Activated T-helper 1 cell treated with anti-CD3 and anti-CD28 coated beads, Interleukin-12 subunit alpha, Interleukin-12 subunit beta, Interleukin-2, Interleukin-4 antibody, amounts not matched to agents 30 ng/mL and 10 ng/mL and 1 ng/mL, durations not matched to agents 14 hours and 24 hours and 36 hours (primary cell): ENCODE measurements at places on chromosomes 5 and 9. TPM values are rescaled to one million over a fixed set of nuclear protein-coding genes. Genes with fewer than 3 reads are reported as not detected.

GRCh38 chr9:91727316-91727861 is 222.6 kb downstream of the ROR2 start:
- peak; percentile 12 for DNase-seq

DNA sequence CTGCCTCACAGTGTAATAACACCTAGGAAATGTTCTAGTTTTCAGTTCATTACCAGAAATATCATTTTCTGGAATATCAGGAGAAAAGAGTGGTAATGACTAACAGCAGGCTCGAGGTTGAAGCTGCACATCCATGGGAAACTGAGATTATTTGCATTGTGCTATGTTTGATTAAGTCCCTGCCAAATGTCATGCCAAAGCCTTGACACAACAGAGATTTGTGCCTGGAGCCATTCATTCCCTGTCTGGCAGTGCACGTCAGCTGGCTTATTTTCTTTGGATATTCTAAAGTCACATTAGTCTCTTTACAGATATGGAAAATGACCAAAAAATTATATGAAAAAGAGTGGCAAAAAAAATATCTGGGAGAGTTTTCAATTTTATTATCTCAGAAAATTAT is 848.0 kb downstream of the PTPRD start:
- no peak for DNase-seq

- no peak for DNase-seq
Measured at GRCh38 chr5:4246447-4246846, 650.8 kb downstream of the IRX1 start.

DNA sequence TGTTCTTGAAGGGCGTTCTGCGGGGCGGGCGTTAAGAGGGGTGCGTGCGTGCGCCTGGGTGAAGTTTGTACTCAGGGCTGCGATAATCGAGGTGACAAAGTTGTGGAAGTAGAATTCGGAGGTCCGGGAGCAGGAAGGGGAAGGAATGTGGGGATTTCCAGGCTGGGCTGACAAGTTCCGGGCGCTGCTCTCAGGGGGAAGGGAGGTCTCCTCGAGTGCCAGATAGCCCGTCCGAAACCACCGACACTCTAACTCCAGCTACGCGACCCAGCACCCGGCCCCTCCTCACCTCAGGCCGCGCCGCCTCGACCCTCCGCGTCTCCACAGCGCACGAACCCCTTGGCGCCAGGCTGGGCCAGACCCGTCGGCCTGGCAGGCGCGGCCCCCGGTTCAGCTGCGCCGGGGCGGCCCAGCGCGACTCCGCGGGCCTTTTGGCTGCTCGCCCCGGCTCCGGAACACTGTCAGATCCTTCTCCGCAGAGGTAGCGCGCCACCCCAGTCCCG is at the start of gene IL6ST:
Gene IL6ST (minus strand): TSS at position 469 of the 503 bp plus-strand sequence. CDS start 18,685 bp downstream, outside the sequence.
- DNase-seq: no peak

DNA sequence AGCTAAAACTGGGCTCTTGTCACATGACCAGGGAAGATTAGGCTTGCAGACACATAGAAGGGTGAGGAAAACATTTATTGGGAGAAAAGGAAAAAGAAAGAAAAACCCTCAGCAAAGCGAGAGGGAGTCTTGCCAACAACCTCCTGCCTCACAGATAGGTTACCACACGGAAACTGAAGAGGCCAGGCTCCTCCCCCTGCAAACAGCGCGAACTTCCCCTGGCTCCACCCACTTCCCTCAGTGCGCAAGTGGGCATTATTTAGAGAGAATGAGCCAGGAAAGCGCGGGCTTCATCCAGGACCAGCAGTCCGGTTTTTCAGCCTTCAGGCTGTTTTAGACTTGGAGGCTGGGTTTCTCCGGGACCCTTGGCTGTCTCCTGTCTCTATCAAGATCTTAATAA is 70.3 kb downstream of the STK32A start:
- no peak for DNase-seq

GRCh38 chr5:177382423-177383029 is 1.7 kb upstream of the SLC34A1 start:
- no peak for DNase-seq

GRCh38 chr9:137369061-137369787 is 53.7 kb downstream of the EXD3 start:
- no peak for DNase-seq

DNA sequence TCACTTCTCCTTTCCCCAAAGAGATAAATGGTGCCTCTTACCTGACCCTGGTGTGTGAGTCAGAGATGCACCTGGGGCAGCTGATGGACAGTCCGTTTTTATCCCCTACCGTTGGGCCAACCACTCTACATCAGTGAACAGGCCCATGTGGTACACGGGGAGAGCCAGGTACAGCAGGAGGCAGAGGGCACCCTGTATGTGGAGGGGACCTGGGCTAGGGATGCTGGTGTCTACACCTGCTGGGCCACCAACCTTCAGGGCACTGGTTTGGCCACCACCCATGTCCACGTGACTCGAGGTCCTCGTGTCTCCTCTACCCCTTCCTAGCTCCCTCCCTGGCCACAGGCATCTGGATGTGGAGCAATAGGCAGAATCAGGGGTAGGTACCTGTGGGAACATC is 22.7 kb upstream of the ANXA6 start:
- no peak for DNase-seq

DNA sequence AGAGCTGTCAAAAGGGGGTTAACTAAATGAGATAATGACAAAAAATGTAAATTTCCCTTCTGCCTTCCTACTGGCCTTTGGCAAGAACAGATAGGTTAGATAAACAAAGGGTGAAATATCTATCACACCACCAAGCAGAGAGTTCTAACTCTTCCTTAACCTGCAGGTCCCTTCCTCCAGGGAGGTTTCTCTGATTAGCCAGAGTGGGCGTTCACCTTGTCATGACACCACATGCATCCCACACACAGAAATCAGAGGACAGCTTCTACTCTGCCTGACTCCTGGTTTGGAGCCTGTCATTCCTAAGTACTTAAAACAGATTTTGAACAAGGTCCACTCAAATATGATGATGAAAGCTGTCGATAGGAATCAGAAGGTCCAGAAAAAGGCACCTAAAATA is 180.0 kb downstream of the CDK5RAP2 start:
- DNase-seq: no peak

- no peak for DNase-seq
Measured at GRCh38 chr5:147578228-147579024, 68.6 kb upstream of the DPYSL3 start.

- no peak for DNase-seq
Measured at GRCh38 chr5:82165740-82166530, 112.2 kb downstream of the RPS23 start.

DNA sequence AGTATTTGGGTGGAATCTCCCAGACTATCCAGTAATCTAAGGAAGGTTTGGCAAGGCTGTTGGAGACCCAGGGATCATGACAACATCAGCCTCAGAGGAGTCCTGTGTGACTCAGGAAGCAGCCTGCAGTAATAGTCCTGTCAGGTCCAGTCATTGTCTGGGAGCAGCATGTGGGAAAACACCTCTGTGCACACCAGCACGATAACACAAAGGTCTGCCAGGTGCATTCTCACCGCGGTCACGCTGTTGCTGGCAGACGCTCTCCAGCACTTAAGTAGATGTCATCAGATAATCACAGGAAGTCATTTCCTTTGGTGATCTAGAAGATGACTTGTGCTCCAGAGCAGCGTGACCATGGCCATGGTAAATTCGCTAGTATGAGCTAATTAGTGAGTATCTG is 99.2 kb upstream of the IQGAP2 start:
- DNase-seq: peak; percentile 33

- DNase-seq: no peak
Measured at GRCh38 chr5:168852329-168852728, 273.2 kb upstream of the PANK3 start.

The PCDHA9 gene
- total RNA-seq: not detected in 2 replicates

The BNC2 gene
- not detected in 2 replicates for total RNA-seq

The SEMA6A gene
- total RNA-seq: 0.23 and 0.39 TPM in 2 replicates

The SCGB3A2 gene
- total RNA-seq: not detected in 2 replicates

The ESM1 gene
- total RNA-seq: not detected in 2 replicates

The TAF11L10 gene
- total RNA-seq: not detected in 2 replicates

The WHRN gene
- total RNA-seq: 2.2 and 2.4 TPM in 2 replicates

The ALAD gene
- total RNA-seq: 23.0 and 23.7 TPM in 2 replicates

The REEP2 gene
- total RNA-seq: 5.1 and 5.4 TPM in 2 replicates
